Keratinocyte (primary cell): ENCODE measurements at places on chromosomes 2 and 18. TPM values are rescaled to one million over a fixed set of nuclear protein-coding genes. Genes with fewer than 3 reads are reported as not detected.

Gene GPR75
- 2.1 to 2.7 TPM (median 2.2 TPM) in 3 replicates for polyA plus RNA-seq

Gene TM4SF20
- not detected in 3 replicates for polyA plus RNA-seq

Gene EDAR
- 0.21 to 0.27 TPM (median 0.27 TPM) in 3 replicates for polyA plus RNA-seq

Gene UGT1A9
- polyA plus RNA-seq = not detected in 3 replicates

Gene CYS1
- 0.14 to 0.52 TPM (median 0.48 TPM) in 3 replicates for polyA plus RNA-seq

Gene IL1A
- 146 to 269 TPM (median 240 TPM) in 3 replicates for polyA plus RNA-seq

Gene EFR3B
- 0.09 to 0.14 TPM (median 0.13 TPM) in 3 replicates for polyA plus RNA-seq
